Cortex of kidney (tissue), 1 donor: ENCODE measurements at places on chromosomes 7 and 10.

DNA sequence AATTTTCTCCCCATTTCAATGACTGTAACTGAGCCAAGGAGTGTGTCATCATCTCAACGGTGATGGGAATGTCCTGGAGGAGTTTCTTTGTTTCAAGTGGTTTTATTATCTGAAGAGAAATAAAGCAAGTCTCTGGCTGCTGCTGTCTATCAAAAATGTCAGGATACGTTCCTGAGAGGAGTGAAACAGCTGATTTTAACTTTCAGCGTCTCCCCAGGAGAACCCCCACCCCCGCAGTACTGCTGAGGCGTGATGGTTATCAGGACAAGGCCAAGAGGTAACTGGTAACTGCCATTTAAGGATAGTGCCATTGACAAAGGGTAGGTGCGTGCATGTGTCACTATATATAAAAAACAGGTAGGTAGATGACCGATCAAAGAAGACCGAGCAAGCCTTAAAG is 70.3 kb upstream of the LRGUK start:
- no peak for DNase-seq

GRCh38 chr10:118926072-118926417 is 103.5 kb upstream of the NANOS1 start:
- no peak for DNase-seq

- no peak for DNase-seq
Measured at GRCh38 chr10:50438049-50438936, 185.5 kb downstream of the SGMS1 start.

DNA sequence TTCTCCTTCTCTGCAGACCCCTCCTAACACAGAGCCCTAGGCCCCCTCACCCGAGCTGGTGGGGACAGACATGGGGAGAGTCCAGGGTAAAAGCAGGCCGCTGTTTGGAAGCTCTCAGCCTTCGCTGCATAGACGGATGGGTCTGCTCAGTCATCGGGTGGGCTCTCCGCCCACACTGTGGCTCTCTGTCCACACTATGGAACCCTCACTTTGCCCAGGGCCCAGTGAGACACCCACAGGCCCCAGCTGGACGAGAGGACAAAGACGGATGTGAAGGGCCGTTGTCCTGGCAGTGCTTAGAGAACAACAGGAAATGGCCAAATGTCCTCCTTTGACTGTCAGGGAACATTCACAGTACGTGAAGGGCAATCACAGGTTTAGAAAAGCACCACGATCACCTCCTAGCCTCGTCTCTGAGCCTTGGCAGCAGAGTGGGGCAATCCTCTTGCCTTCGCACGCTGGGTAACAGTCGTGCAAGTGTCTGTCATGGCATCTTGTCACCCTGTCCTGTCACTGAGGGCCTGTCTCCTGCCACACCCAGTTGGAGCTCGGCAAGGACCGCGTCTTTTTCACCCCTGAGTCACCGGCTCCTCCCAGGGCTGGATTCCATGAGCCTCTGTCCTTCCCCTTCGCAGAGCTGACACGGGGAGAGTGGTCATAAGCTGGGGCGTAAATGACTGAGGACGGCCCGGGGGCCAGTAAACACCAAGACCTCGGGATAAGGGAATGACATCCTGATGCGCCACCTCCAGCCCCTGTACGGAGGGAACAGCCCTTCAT is 80.6 kb downstream of the PRKAG2 start:
- no peak for DNase-seq

DNA sequence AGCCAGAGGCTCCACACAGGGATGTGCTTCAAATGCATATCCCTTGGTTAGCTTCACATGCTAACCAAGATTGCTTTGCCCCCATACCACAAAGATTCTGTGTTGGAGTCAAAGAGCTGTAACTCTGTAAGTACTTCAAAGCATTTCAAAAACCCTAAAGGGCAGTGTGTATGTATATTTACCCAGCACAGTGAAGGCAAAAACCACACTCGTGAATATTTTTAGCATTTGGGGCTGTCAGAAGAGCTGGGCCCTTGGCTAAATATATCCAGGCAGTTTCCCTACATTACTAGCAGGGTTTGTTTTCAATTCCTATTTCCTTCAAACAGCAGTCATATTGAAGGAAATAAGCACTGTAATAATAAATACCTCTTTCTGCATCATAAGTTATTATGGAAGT is 84.2 kb upstream of the STEAP1B start:
- DNase-seq: no peak

- no peak for DNase-seq
Measured at GRCh38 chr7:74266191-74266963, 12.2 kb upstream of the RFC2 start.

DNA sequence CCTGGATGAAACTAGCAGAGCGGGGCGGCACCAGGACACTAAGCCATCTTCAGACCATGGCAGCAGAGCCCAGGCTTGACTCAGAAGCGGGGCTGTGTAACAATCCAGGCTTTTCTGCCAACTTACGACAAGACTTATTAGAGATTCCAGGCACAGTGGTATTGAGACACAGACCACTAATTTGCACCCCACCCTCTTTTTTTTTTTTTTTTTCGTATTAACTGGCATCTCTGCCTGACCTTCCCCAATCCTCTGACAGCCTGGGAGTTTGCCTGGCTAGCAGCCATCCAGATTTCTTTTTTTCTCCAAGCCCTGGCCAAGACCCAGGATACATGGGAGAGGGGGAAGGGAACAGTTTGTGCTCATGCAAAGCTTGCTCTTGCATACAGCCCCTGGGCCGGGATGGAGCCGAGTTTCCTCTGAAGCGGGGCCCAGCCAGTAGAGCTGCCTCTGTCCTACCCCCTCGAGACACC is 182.4 kb downstream of the PLXNA4 start:
- DNase-seq: no peak

- DNase-seq: no peak
Measured at GRCh38 chr7:6392712-6393666, 54.8 kb downstream of the DAGLB start.

DNA sequence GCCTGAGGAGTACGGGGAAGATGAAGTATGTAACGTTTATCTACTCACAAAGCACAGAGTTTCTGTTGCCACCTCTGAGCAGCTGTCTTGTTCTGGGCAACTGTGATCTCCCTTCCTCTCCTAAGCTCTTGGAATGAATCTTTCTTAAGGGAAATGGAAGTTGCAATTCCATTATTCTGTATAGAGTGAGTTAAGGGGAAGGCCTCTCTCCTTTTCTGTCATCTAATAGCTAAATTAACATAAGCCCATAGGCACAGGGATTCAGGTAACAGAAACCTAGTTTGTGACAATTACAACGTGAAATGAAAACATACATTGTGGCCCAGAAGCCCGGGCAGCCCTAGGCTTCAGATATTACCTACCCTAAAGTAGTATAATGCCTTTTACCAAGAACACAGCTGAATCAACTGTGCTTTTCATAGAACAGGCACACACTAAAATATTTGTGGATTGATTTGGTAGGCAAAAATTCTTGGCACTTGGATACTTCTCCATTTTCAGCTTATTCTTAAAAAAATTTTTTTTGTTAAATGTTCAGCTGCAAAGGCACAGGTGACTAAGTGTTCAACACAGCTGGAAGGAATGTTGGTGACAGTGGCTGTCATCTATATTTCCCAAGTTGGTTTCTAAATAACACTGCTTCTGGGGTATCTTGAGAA is 3.8 kb upstream of the PDCD4 start:
- DNase-seq: no peak

- DNase-seq: no peak
Measured at GRCh38 chr7:139317939-139318505, 23.1 kb upstream of the FMC1 start.

- no peak for DNase-seq
Measured at GRCh38 chr10:97538839-97539238, 33.7 kb upstream of the ANKRD2 start.

DNA sequence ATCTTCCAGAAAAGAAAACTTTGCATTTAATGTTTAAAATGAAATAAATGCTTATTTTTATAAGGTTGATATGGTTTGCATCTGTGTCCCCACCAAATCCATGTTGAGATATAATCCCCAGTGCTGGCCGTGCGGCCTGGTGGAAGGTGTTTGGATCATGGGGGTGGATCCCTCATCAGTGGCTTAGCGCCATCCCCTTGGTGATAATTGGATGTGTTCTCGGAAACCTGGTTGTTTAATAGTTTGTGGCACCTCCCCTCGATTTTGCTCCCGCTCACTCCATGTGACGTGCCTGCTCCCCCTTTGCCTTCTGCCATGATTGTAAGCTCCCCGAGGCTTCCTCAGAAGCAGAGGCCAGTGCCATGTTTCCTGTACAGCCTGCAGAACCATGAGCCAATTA is 2.4 kb upstream of the MTPAP start:
- no peak for DNase-seq

DNA sequence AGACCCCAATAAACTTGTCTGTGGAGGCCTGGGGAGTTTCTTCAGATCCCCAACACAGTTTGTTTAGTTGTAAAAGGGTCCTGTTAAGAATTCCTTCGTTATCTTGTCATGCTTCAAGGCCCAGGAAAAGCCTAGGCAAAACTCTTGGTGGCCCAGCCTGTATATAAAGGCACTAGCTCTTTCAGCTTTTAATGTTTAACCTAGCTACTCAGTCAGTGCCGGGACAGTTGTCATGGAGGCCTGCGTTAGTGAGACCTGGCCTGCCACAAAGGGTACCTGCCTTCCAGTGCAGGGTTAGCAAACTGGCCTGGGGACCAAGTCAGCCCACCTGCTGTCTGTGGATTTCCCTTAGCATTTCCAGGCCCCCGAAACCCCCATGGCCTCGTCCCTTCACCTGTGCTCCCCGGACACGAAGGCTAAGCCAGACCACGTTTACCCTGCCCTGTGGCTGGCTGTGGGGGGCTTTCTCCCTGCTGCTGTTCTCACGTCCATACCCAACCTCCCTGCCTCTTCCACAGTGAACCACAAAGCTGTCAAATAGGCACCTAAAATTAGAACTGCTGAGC is 96.9 kb upstream of the PPP2R2D start:
- DNase-seq: no peak

- DNase-seq: no peak
Measured at GRCh38 chr7:6613706-6614105, 1.7 kb upstream of the ZNF853 start.

DNA sequence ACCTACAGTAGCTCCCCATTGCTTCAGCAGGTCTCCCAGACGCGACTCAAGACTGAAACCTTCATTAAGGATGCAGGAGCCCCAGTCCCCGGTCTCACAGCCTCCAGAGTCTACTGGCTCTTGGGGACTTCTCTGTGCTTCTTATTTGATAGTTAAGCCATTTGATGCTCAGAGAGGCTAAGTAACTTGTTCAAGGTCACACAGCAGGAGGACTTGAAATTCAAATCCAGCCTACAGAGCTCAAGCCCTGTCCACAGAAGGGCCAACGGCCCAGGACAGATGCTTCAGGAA is 21.2 kb upstream of the ZMIZ1 start:
- DNase-seq: no peak

- DNase-seq: no peak
Measured at GRCh38 chr7:127652333-127653248, 597 bp downstream of the SND1 start.

DNA sequence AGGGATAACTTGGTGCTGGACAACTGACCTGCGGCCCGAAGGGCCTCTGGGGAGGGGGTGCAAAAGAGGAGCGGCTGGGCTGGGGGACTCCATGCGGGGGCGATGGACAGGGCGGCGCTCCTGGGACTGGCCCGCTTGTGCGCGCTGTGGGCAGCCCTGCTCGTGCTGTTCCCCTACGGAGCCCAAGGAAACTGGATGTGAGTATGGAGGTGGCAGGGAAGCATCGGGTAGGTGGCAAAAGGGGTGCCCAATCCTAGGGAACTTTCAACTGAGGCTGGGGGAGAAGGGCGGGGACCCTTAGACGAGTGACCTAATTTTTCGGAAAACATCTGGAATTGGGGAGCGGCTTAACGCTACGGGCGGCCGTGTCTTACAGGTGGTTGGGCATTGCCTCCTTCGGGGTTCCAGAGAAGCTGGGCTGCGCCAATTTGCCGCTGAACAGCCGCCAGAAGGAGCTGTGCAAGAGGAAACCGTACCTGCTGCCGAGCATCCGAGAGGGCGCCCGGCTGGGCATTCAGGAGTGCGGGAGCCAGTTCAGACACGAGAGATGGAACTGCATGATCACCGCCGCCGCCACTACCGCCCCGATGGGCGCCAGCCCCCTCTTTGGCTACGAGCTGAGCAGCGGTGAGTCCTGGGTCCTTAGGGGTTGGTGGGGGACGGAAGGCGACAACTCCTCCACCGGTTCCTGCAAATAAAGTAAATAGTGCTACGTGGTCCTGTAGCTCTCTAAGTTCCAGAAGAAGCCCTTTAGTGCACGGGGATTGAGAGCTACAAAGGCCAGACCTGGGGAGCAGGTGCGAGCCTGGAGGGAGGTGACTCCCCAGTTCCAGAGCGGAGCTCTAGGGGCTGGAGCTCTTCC is 622 bp downstream of the WNT16 start:
- no peak for DNase-seq

GRCh38 chr7:141754939-141755338 is 9.0 kb upstream of the TAS2R3 start:
- DNase-seq: no peak

DNA sequence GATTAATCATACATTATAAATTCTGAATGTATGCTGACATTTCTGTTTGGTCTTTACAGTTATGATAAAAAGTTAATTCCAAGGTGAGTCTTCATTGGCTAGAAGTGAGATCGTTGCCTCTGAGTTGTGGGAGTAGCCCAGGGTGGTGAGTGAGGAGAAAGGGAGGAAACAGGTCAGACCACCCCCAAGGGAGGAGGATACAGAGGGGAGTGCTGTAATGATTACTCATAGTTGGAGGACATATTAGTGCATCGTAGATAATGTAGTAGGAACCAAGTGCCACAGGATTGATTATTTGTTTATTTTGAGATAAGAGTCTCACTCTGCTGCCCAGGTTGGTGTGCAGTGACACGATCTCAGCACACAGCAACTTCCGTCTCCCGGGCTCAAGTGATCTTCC is 672.2 kb downstream of the INHBA start:
- no peak for DNase-seq

- no peak for DNase-seq
Measured at GRCh38 chr7:142812437-142813215, 41.9 kb downstream of the PRSS2 start.

GRCh38 chr10:76984559-76985443 is 652.8 kb downstream of the KCNMA1 start:
- no peak for DNase-seq

- DNase-seq: no peak
Measured at GRCh38 chr10:113917636-113918035, 63.2 kb downstream of the NHLRC2 start.

DNA sequence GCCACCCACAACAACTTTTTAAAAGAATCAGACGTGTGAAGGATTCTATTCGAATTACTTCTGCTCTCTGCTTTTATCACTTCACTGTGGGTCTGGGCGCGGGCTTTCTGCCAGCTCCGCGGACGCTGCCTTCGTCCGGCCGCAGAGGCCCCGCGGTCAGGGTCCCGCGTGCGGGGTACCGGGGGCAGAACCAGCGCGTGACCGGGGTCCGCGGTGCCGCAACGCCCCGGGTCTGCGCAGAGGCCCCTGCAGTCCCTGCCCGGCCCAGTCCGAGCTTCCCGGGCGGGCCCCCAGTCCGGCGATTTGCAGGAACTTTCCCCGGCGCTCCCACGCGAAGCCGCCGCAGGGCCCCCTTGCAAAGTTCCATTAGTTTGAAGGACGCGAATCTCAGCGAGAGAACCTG is 461 bp upstream of the HTRA1 start:
- no peak for DNase-seq
